Right ventricle myocardium superior (tissue), 1 donor: ENCODE measurements at places on chromosomes 13 and 19.

GRCh38 chr19:3387645-3388589, 21.5 kb downstream of the NFIC start:
- peak; percentile 92 for DNase-seq

GRCh38 chr13:28610996-28611395, 47.9 kb upstream of the POMP start:
- no peak for DNase-seq

- no peak for DNase-seq
Observed at GRCh38 chr13:105343134-105343806, 1192.2 kb downstream of the EFNB2 start.

- no peak for DNase-seq
Observed at GRCh38 chr19:18220632-18221275, 5.5 kb downstream of the PDE4C start.

- DNase-seq: no peak
Observed at GRCh38 chr13:42270857-42271215, 1.1 kb upstream of the AKAP11 start.

DNA sequence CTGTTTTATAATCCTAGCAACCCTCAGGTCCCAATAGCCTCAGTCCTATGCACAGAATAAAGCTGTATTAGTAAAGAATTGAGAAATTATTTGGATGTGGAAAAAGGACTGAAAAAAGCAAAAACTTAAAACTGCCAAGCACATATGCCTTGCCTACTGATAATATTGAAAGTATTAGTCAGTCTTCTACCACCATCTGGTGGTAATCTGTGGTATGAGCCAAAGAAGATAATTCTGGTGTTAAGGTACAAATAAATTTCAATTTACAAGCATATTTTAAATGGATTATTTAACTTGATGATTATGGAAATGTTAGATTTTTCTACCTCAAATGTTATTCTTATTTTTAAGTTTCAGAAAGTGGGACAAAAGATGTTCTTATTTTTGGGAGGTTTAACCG, 460.3 kb upstream of the KLHL1 start:
- DNase-seq: no peak

- no peak for DNase-seq
Observed at GRCh38 chr19:44872661-44873060, 18.4 kb upstream of the TOMM40 start.
